T-helper 22 cell (primary cell): ENCODE measurements at places on chromosomes 5 and 9.

- no peak for DNase-seq
Observed at GRCh38 chr9:19619221-19619620, 169.6 kb downstream of the SLC24A2 start.

DNA sequence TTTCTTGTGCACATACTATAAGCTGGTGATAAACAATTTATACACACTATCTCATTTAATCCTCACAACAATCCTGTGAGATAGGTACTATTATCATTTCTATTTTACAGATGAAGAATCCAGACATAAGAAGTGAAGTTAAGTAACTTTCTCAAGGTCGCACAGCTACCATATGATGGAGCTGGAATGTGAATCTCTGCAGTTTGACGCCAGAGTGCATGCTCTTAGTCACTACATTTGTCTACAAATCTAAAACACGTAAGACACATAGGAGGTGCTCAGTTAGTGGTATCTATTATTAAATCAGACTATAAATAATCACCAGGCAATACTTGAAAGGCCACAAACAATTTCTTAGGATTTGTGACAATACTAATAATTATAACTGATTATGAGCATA is 45.0 kb upstream of the CDKN2B start:
- DNase-seq = no peak

DNA sequence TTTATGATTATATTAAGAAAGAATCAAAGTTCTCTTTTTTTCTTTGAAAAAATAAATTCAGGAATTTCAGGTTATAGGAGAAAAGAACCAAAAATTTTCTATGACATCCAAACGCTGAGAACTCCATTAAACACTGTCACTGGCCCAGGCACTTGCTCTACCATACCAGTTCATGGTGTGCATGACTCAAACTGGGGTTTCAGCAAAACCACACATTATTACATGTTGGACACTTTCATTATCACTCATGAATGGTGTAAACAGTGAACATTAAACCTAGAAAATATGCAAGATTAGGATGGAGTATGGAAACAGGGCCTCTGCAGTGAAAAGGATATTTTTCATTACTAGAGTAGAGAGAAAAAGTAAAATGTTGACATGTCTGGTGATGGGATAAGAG is 369.9 kb upstream of the FAM174A start:
- no peak for DNase-seq

DNA sequence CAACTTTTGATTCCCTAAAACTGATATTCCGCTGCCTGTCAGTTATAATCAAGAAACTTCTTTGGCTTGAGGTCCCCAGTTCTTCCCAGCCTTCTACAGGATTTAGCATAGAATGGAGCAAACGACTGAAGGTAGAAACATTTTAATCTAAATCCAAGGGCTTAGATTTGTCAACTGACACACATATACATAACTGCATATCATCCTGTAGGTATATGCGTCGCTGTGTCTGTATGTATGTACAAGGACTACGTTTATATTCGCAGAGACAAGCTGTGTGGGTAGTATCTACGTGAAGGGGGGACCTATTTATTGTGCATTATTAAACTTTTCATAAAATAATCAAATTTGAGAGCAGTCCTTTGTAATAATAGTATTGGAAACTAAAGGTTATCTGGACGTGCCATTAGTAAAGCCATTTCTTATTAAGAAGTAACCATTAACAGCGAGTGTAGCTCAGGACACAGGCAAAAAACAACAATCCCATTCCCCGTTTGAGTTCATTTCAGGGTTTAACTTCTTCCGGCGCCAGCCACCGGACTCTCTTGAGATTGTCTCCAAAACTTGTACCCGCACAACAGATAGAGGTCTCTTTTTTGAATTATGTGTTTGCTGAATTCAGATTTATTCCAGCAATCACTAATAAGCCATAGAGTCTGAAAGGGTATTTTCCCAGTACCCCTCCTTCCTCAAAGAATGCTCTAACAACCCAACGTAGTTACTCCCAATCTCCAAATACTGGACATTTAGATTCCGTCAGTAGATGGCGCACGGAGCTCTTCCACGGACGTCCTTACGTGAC is 2.1 kb upstream of the MLLT3 start:
- no peak for DNase-seq
